ENCODE measurements at places on chromosomes 1 and 21. TPM values are rescaled to one million over a fixed set of nuclear protein-coding genes. Genes with fewer than 3 reads are reported as not detected.

GRCh38 chr1:116559304-116559761 is 11.5 kb downstream of the CD58 start:
- no peak for DNase-seq

- peak; percentile 56 for DNase-seq
These were observed 2.1 kb upstream of the IPO9 start for GRCh38 chr1:201826830-201827229.

DNA sequence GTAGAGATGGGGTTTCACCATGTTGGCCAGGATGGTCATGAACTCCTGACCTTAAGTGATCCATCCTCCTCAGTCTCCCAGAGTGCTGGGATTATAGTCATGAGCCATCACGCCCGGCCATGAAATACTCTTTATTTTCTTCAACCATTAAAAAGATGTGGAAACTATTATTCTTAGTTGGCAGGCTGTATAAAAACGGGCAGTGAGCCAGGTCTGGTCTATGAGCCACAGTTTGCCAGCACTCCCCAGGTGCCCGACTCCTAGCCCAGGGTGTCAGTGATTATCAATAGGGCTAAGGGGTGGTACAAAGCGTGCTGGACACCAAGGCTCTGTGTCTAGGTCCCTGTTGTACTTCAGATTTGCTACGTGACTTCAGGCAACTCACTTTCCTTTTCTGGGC is 3.7 kb upstream of the TMEM61 start:
- DNase-seq: no peak

DNA sequence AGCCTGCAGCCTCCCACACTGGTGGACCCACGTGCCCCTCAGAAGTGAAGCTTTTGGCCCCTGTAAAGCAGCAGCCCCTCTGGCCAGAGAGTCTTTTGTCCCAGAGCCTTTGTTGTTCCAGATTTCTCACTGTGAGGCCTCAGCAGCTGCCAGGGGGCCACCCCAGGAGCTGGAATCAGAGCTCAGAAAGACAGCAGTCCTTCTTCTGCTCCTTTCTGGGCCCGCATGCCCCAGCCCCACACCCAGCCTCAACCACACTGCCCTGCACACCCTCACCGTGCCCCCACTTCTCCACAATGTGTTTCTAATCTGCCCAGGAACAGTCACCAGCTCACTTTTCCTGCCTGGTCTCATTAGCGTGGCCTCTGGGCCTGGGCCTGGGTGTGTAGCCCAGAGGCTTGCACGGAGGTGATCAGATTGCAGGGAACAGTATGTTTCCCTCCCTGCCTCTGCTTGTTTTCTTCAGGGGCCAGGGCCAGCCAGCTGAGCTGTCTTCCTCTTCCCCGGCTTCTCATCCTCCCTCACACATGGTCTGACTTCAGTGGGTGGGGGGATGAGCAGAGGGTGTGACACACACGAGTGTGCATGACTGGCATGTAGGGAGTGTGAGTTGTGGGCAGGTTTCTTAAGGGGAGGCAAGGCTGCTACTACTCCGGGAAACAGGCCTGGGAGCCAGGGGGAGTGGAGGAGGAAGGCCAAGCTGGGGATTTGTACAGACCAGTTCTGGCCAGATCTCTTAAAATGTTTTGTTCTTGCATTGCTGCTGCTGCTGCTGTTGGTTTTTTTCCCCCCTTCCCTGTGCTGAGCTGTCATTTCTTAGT is 82.5 kb upstream of the ZNF648 start:
- peak; percentile 16 for DNase-seq

DNA sequence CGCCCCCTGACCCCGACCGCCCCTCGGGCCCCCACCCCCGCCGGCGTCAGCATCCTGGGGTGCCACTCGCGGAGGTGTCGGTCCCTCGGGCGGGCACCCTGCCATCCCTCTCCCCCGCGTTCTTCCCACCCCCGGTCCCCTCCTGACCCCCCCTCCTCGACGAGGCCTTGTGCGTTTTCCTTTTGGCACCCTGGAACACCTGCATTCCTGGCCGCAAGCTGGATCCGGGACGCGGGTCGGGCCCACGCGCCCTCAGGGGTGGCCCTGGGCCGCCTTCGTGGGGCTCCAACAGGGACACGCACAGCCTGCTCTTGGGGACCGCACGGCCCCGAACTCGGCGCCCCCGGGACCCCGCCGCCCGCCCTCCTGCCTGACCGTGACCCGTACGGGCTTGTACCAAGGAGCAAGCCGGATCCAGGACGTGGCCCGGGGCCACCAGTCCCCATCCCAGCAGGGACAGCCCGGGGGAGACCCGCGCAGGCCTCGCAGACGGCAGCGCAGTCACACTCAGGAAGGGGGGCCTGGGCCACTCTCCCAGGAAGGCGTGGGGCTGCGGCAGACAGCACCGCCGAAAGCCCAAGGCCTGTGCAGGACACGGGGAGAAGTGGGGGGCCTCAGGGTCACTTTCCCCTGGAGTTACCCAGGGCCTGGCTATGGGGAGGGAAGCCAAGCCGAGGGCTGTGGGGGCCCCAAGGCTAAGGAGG is 579 bp upstream of the SLC19A1 start:
- DNase-seq: peak; percentile 87

Gene CC2D1B
- total RNA-seq: 20.5 TPM

DNA sequence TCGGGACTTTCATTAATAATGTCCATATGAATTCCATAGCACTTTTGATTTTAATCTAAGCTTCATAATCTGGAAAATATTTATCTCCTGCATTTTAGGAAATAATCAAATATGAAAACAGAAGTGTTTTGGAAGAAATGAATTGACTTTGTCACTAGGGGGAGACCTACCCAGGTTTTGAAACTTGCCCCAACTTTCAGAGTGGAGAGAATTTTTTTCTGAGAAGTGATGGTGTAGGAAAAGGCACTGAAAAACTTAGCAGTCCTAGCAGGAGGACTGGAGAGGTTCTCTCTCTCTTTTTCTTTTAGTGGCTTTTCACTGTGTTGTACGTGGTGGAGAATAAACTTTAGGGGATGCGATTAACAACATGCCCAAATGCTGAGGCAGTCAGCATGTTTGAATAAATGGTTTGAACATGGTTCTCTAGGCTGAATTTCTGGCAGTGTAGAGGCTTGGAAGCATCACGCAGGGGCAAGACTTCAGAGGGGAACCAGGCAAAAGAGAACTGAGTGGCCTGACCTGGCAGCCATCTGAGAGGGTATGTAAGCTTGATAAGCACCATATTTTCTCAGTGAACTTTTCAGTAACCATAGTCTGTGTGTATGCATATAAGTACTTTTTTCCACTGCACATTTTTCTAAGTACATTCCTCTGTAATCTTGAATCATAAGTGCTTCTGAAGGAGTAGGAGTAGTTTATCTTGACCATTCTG is 68.3 kb upstream of the NEK7 start:
- DNase-seq: peak; percentile 35

- DNase-seq: no peak
These were observed 97.1 kb downstream of the DUSP10 start for GRCh38 chr1:221644663-221645258.

DNA sequence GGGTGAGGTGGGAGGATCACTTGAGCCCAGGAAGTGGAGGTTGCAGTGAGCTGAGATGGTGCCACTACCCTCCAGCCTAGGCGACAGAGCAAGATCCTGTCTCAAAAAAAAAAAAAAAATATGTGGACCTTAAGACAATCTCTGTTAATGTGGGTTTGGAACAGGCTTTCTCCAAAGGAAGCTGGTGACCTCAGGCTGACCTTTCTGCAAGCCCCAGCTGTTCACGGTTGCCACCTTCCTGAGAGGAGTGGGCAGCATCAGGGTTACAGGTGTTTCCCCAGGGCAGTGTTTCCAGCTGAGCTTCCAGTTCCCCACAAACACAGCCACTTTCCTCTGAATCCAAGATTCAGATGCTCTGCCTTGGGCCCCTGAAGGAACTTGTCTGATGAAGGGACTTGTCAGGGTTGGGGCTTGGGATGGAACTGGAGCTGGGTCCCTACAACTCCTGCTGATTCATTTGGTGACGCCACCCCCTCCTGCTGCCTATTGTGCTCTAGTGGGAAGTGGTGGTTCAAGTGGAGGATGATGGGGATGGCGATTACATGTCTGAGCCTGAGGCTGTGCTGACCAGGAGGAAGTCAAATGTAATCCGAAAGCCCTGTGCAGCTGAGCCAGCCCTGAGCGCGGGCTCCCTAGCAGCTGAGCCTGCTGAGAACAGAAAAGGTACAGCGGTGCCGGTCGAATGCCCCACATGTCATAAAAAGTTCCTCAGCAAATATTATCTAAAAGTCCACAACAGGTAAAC is 1.9 kb downstream of the ZBTB48 start:
- no peak for DNase-seq

DNA sequence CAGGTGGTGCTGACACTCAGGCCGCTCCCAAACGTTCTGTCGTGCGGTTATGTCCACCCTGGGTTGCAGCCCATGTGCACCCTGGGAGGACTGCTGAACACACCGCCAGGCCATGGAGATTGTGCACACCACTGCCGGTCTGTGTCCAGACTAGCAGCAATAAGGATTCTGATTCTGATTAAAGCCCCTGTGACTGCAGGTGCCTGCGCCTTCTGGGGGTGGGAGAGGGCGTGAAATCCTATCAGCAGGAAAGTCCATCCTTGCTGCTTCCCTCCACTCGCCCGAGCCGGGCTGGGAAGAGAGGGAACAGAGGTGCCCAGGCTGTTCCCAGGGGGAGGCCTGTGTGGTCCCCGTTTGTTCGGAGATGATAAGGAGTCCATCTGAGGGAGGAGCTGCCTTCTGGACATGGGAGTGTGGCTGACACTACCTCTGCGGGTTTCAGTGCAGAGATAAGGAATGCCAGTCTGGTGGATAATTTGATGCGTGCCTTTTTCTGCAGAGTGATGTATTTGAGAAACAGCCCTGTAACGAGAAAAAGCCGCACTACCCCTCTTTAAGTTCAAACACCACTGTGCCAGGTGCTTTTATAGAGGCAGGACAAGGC is 41.2 kb downstream of the BACE2 start:
- no peak for DNase-seq

- no peak for DNase-seq
These were observed 198.6 kb downstream of the MRPL39 start for GRCh38 chr21:25408666-25409065.

GRCh38 chr21:45056917-45057560 is 17.3 kb upstream of the ADARB1 start:
- DNase-seq: no peak

GRCh38 chr1:234666761-234667160 is 56.8 kb upstream of the IRF2BP2 start:
- no peak for DNase-seq

GRCh38 chr1:52906135-52906603 is 15.4 kb downstream of the ECHDC2 start:
- DNase-seq: no peak

DNA sequence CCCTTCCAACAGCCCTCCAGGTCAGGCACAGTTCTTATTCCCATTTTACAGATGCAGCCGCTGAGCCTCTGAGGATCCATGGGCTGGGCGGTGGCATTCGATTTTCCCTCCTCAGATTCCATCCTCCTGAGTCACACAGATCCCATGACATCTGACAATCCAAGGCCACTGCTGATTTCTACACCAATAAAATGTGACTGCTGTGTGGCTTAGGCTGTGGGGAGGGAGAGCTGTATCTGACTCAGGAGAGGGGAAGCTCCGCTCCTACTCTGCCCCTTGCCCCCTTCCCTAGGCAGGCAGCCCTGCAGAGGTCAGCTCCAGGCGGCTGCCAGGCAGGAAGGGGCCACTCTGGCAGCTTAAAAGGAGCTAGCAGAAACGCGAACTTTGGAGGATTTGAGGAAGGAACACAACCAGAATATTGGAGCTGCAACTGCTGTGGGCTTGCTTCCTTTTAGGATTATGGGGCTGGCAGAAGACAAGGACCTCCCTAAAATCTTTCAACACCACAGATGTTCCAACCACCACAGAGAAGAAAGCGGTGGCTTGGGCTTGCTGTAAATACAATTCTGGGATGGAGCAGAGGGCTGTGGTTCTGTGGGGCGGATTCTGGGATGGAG is 50.0 kb downstream of the MRPL37 start:
- DNase-seq: peak; percentile 86

Gene SPRR1B
- not detected for total RNA-seq

- no peak for DNase-seq
These were observed 118.1 kb downstream of the C1orf21 start for GRCh38 chr1:184504955-184505338.

Gene GNG4
- 31.6 TPM for total RNA-seq

Gene POU3F1
- total RNA-seq: 2.9 TPM

- DNase-seq: no peak
These were observed 122.8 kb downstream of the GALNT2 start for GRCh38 chr1:230189824-230190223.

- DNase-seq: no peak
These were observed 75.2 kb upstream of the NGF start for GRCh38 chr1:115413208-115413607.

DNA sequence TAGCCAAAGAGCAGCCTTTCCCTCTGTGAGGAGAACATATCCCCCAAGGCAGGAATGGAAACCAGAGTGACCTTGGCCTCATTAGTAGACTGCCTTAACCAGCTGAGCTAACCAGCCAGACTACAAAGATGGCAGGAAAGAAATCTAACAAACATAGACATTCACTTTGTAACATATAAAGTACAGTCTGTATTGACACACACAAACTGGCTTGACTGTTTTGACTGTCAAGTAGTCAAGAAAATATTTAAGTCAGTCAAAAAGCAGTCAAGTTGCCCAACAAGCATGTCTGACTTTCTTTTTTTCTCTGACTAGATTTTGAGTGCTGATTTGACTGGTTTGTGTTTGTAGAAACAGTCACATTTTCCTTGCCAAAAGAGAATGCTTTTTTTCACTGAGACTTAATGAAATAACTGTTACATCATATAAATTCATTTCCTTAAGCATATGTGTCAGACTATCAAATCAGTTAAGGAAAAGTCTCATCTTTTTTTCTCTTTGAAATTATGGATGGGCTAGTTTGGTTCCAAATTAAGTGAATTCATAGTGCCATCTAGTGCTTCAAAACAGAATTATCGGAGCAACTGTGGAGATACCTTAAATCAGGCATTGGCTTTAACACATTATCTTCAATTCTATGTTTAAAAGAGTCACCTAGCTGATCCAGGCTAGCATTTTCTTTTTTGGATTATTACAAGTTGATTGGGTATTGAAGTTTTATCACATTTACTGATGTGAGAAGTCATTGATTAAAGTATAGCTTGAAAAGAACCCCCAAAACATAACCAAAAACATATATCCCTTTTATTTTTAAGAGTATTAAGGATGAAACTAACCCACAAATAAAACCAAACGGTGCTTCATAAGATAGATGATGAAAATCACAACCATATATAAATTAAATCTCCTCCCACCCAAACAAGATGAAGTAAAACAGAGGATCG is 75.0 kb downstream of the ATP6V1G3 start:
- no peak for DNase-seq

Gene SYTL1
- total RNA-seq: 6.4 TPM

GRCh38 chr1:152517237-152517811 is 3.0 kb downstream of the CRCT1 start:
- DNase-seq: no peak

Gene PLA2G5
- 0.69 TPM for total RNA-seq
